ENCODE measurements at places on chromosomes 16 and 17. TPM values are rescaled to one million over a fixed set of nuclear protein-coding genes. Genes with fewer than 3 reads are reported as not detected.

The OTOP3 gene
- not detected for total RNA-seq

GRCh38 chr16:14462811-14463210 is 167.2 kb downstream of the PARN start:
- DNase-seq = no peak

DNA sequence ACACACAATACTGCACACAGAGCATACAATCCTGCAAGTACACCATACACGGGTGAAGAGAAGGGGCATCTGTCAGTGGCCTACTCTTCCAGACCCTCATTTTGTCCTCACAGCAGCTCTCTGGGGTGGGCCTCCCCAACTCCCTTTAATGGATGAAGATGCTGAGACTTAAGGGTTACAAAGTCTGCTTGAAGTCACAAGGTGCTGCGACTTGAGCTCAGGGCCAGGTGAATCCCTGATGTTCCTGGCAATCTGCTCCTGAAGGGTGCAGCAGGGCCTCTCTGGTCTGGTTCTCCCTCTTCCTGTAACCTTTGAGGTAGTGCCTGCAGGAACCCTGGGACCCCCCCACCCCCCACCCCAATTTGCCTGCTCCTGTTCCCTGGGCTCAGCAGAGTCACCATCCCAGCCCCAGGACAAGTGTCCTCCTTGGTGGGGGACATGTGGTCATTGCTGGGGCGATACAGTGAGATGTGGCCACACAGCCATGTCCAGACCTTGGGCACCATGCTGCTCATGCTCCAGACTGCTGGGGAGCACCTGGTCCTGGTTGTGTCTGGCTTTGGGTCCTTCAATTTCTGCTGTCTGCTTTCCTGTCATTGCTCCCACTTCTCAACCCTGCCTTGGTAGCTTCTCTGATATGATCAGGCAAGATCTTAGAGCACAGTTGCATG is 107.5 kb downstream of the METRNL start:
- DNase-seq = no peak

DNA sequence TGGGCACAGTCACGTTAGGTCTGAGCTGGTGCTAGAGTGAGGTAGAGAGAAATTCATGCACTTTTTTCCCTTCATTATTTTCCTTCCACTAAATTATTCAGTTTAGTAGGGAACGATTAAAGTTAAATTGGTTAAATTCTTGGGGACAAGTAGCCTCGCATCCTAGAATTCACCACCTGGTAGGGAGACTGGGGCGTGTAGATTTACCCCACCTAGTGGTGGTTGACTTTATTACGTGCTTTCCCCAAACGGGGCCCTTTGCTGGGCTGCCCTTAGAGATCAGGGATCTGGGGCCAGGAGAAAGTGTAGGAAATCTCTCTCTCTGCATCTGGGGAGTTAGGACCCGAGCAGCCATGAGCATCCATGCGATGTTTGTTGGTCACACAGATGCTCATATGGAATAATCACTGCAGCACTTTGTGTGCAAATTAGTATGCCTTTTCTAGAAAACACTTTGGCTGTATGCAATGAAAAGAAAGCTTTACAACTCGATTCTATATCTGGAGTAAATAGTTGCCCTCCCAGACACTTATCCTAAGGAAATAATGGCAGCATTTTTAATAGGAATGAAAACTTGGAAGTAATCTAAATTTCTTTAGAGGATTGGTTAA is 107.0 kb downstream of the PLCG2 start:
- no peak for DNase-seq

All from activated T-cell treated with anti-CD3 and anti-CD28 coated beads, Interleukin-2, amount 50 U/mL, for 4 hours (primary cell).